ENCODE measurements at places on chromosomes 2 and 18.

GRCh38 chr2:26864226-26864625, 16.3 kb downstream of the DPYSL5 start:
- DNase-seq: no peak

- no peak for DNase-seq
Measured at GRCh38 chr2:150778828-150779227, 291.4 kb upstream of the RND3 start.

- DNase-seq: no peak
Measured at GRCh38 chr2:214365549-214365948, 45.3 kb upstream of the VWC2L start.

DNA sequence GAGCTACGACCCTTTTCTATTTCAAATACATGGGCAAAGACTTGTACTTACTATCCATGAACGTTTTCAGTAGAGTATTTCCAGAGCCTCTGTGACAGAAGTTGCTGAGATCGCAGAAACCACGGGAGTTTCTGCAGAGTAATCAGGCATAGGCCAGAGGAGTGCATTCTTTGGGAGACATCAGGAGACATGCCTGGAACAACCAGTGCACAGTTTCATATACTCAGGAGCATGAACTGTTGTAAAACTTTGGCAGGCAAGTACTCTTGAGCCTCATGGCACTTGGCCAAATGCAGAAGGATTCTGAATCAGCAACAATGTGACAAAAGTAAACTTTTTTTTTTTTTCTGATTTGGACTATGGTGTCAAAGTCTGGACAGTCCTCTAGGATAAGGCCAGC, 307.1 kb downstream of the GRB14 start:
- DNase-seq: no peak

- DNase-seq: no peak
Measured at GRCh38 chr2:131425231-131425941, 50.5 kb upstream of the TUBA3D start.

- no peak for DNase-seq
Measured at GRCh38 chr2:20543469-20544152, 96.7 kb downstream of the RHOB start.

DNA sequence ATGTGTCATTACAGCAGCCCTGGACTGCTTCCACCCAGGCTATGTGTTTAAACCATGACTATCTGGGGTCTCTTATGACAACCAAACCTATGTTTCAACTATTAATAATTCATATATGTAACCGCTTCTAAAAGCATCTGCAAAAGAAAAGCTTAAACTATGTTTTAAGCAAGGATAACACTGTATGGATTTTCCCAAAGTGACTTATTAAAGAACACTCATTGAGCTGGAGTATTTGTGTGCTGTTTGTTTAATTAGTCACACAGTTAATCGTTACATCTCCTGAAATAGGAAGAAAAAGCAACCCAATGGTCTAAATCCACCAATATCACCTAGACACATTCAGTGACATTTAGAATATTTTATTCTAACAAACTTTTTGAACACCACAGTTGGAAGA, 51.3 kb downstream of the TMEM163 start:
- no peak for DNase-seq

DNA sequence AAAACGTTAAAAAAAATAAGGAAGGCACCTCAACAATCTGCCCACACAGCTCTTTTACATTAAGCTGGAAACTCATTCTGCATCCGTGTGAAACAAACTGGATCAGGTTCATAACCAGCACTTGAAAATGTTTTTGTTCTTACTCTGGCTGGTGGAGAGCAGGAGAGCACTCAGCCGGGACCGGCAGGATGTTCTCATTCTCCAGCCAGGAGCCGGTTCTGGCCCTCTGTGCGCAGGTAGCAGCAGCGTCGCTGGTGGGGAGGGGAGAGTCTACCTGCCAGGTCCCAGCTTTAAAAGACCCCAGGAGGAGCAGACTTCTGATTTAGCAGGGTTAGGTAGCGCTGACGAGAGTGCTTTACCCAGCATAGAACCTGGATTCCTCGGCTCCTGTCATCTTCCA, 834.9 kb upstream of the SALL3 start:
- DNase-seq: no peak

- no peak for DNase-seq
Measured at GRCh38 chr2:54306556-54306955, 50.5 kb upstream of the TSPYL6 start.

DNA sequence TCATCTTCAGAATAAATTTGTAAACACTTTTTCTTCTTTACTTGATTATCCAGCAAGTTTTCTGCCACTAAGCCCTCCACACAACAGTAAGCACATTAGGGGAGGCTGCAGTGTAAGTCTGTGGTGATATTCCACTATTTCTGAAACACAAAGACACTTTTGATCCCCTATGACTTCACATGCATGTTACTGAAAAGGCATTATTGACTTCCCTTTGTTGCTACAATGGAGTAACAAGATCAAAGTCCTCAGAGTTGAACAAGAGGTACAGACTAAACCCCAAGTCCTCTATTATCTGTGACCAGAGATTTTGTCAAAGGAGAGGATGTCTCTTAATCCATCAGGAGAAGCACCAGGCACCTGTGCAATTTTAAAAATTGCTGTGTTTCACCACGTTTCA, 157.9 kb downstream of the CD226 start:
- DNase-seq: no peak

DNA sequence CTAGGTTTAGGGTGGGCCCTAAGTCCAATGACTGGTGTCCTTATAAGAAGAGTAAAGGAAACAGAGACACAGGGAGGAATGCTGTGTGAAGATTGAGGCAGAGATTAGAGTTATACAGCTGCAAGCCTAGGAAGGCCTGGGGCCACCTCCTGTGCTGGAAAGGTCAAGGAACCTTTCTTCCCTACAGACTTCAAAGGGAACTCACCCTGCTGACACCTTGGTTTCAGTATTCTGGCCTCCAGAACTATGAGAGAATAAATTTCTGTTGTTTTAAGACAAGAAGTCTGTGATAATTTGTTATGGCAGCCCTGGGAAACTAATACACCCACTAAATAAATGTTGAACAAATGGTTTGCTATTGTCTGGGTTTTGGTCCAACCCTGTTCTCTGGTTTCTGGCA, 102.3 kb upstream of the NEUROD1 start:
- no peak for DNase-seq

- no peak for DNase-seq
Measured at GRCh38 chr2:44753552-44754285, 187.8 kb upstream of the SIX3 start.

DNA sequence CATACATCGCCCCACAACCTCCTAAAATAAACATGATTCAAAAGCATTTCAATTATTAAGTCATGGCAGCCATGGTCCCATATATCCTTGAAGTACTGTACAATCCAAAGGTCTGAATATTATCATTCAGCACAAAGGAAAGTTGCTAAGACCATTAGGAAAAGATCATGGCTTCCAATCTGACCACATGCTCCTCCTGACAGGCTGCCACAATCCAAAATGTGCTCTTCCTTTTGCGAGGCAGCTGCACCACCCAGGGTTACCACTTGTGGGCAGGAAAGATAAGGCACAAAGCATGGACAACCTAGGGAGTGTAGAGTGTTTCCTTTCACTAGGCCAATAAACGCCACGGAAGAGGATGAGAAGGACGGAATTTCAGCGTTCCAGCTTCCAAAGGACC, 5.4 kb downstream of the BOLA3 start:
- DNase-seq: no peak

DNA sequence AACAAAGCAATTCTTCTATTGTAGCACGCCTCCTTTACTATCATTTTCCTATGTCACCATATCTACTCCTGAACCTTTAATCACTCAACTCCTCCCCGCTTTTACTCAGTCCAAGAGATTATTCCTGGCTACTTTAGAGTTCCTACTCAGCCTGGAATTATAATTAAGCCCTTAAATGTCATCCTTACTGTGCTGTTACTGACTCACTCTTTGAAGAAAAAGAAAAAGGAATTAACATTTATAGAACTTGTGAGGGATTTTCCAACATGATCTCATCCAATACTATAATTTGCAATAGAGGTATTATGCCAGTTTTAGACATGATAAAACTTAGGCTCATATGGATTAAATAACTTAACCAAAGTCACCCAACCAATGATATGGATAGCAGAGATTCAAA, 61.7 kb downstream of the CCDC88A start:
- DNase-seq: no peak

- no peak for DNase-seq
Measured at GRCh38 chr18:5073026-5073944, 123.8 kb downstream of the AKAIN1 start.

GRCh38 chr2:16578081-16578480, 87.6 kb downstream of the CYRIA start:
- DNase-seq: no peak

- DNase-seq: no peak
Measured at GRCh38 chr2:64601034-64601754, 52.5 kb downstream of the SERTAD2 start.

DNA sequence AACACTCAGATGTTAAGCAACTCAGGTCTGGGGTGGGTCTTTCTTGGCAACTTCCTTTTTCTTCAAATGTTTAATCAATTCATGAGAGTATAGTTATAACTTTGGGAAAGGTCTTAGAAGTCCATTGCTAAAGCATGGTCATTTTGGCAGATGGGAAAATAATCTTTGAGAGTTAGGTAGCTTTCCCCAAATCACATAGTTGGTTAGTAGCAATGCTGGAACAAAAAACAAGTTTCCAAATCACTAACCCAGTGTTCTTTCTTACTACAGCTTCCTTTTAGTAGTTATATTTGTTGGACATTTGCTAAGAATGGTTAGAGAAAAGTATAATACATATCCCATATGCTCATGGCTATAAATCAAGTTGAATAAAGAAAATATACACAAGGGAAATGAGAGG, 185.2 kb upstream of the SLC14A2 start:
- DNase-seq: no peak

Data from activated CD8-positive, alpha-beta memory T cell treated with anti-CD3 and anti-CD28 coated beads for 1 hour (primary cell).